ENCODE measurements at places on chromosomes 3 and 15.

DNA sequence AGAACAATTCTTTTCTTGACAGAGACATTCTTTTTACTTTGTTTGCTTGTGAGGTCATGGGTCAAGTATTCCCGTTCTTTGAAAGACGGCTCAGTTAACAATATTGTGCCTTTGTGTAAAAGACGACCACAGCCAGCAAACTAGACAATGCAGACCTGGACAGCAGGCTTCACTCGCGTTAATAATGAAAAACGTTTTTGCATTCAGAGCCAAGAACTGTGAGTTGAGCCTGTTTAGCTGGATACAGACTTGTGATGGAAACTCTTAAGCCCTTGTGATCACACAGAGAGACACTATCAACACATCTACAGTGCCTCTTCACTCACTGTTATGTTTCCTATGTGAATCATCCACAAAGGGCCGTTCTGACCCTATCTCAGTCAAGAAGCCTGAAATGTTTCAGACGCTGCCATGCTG lies 37.3 kb upstream of the CMTM7 start:
- no peak for DNase-seq

DNA sequence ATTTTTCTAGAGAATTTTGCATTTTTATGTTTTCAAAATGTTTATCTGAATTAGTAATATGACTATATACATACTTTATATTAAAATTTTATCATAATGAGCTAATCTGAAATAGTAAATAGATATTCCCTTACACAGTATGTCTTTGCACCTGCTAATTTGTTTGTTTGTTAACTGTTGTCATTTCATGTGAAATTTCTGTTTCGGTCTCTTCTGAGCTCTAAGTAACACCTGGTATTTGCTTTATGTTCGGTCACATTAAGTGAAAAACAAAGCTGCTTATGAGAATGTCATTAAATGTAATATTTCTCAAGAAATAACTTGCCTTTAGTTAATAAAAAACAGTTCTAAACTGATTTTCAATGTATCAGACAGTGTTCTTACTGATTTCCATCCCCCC lies 61.1 kb downstream of the FNDC3B start:
- DNase-seq: no peak

DNA sequence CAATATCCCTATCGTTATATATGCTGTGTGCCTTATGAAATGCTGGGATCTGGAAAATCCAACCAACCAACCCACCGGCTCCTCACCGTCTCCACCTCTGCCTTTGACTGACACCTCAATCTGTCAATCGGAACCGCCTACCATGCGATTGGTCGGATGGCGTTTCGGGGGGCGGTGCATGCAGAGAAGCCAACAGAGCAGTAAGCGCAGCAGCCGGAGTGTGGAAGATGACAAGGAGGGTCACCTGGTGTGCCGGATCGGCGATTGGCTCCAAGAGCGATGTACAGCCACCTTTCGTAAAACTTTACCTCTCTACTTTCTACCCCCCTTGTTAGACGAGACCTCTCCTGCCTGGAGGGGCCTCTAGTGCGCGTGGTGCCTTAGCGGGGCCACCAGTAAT lies 6.3 kb downstream of the CLK3 start:
- DNase-seq: no peak

DNA sequence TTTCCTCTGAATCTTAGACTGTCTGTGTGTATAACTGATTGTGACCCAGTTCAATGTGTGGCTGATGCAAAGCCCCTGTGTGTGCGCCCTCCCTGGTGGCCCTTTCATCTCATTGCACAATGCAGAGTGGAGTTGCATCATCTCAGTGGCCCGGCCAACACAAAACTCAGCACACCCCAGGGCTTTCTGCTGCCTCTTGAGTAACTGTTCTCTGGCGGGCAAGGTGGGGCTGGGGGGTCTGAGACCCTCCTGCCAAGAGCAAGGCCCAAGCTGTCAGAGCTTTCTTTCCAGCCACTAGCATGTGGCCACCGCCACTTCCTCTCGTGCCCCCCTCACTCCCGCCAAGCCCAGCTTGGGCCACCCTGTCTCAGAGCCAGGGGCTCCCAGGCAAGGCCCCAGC lies 80.7 kb upstream of the ALDH1L1 start:
- DNase-seq: no peak

DNA sequence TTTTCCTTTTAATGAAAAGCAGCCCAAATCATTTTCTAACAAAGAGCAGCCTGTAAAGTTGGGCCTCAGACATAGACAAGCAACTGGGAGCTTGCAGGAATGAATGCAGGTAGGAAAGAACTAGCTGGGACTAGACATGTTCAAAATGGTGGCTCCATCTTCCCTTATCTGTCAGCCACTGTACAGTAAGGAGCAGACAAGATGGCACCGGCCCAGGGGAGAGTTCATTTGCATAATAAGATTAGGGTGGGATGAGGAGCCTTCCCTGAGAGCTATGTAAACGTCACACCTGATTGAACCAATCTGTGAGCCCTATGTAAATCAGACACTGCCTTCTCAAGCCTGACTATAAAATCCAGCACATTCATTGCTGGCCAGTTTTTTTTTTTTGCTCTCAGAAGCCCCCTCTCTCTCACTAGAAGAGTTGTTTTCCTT lies 59.7 kb upstream of the GK5 start:
- no peak for DNase-seq

- no peak for DNase-seq
Observed at GRCh38 chr3:15750143-15750542, 47.6 kb downstream of the ANKRD28 start.

DNA sequence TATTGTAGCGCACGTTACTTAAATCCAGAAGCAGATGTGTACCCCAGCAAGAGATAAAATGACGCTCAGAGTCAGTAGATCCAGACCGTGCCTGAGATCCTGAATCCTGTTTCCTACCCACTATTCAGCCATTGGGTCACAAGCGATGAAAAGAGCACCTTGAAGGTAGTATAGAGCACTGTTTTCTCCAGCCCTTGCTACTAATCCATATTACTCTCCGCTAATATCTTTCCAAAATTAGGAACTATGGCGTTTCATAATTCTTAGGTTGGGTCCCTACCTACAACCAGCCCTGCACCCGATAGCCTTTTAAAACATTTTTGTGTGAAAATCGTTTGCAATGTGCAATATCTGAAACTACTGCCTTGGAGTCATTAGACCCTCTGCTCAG lies 596 bp downstream of the BTD start:
- no peak for DNase-seq

DNA sequence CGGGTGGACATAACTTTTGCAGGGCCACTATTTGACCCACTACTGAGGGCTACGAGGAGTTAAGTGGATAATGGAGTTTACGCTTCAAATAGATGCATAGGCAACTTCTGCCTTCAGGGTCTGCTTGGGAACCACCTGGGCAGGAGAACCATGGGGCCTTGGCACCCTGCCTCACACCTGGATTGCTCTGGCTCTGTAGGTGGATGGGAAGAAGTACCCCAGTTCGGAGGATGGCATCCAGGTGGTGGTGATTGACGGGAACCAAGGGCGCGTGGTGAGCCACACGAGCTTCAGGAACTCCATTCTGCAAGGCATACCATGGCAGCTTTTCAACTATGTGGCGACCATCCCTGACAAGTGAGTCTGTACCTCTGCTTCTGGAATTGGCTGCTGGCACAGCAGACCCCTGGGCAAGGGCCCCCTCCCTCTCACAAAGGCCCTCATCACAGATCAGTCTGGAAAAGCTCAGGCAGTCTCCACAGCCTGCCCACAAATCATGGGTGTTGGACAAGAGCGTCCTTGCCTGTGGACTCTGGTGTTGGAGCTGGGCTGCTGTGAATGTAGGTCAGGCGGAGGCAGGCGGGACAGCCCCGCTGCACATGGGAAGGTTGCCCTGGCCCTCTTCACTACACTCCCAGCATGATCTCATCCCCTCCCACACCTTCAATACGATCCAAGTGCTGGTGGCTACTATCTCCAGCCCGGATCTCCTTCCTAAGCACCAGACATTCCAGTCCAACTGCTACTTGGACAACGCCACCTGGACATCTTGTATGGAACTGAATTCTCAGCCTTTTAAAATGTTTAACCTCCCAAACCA lies 46.7 kb downstream of the MESD start:
- no peak for DNase-seq

DNA sequence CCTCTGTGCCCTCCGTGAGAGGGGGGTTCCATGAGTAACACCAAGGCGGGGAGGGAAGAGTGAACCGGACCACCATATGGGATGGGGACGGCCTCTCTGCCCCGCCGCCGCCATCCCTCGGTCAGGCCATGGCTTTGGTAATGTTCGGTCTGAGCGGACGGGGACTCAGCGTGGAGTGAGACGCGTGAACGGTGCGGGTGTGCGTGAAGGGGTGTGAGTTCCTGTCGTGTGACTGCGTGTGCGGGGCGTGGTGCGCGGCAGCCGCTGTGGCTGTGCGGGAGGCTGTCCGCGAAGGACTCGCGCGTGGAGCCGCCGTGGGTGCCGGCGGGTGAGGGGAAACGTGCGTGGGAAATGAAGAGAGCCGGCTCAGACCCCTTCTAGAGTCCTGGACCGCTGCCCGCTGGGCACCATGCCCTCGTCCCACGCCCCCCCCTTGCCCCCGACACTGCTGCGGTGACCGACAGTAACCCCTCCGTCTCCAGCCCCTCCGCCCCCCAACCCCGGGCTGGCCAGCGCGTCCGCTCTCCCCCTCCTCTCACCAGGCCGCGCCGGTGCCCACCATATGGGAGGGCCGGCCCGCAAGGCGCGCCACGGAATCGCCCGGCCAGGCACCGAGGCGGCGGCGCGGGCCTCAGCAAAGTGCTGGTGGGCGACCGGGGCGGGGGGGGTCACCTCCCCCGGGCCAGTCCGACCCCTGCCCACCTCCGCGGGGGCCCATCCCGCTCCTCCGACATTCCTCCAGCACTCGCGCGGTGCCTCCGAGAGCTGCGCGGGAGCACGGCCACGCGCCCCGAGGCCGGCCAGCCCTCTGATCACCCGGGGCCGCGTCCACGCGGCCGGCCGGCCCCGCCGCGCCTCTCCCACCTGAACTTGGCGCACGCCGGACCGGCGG lies 589 bp downstream of the KLF15 start:
- no peak for DNase-seq

GRCh38 chr3:40915346-40915865 lies 283.9 kb upstream of the CTNNB1 start:
- no peak for DNase-seq

GRCh38 chr3:7285505-7285904 lies 424.6 kb downstream of the GRM7 start:
- DNase-seq: no peak

DNA sequence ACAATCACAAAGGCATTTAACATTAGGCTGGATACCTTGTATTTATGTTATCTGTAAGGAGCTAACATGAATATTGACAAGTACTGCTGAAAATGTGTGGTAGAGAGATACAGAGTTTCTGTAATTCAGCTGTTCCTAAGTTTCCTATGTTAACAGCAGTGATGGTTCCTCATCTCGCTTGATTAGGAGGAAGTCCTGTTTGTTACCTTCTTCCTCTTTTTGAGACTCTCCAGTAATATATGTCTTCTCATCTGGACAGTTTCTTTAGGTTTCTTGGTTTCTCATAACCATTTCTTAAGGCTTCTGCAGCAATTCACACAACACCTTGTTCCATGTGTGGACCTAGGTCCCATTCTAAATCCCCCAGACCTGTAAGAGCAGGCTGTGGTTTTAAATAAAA lies 11.4 kb upstream of the PEX5L start:
- no peak for DNase-seq

GRCh38 chr15:33111041-33111451 lies 83.5 kb downstream of the FMN1 start:
- no peak for DNase-seq

GRCh38 chr3:24548278-24548677 lies 53.6 kb upstream of the THRB start:
- DNase-seq: no peak

DNA sequence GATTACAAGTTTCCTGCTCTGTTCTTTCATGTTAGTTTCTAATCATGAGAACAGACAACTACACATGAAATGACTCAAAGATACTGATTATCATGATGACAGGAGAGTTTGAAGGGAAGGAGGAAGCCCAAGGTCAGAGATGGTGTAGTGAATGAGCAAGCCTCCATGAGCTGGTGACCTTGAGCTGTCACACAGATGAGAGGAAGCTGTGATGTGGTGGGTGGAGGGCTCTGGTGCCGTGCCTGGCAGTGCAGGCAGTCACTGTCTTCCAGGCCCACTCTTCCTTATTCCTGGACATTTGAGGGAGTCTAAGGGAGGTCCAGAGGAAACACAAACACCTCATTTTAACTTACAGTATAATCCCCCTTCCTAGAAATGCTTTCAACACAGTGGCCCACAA lies 133.4 kb upstream of the ROPN1 start:
- no peak for DNase-seq

GRCh38 chr3:61053781-61054496 lies 197.3 kb downstream of the FHIT start:
- DNase-seq: no peak

DNA sequence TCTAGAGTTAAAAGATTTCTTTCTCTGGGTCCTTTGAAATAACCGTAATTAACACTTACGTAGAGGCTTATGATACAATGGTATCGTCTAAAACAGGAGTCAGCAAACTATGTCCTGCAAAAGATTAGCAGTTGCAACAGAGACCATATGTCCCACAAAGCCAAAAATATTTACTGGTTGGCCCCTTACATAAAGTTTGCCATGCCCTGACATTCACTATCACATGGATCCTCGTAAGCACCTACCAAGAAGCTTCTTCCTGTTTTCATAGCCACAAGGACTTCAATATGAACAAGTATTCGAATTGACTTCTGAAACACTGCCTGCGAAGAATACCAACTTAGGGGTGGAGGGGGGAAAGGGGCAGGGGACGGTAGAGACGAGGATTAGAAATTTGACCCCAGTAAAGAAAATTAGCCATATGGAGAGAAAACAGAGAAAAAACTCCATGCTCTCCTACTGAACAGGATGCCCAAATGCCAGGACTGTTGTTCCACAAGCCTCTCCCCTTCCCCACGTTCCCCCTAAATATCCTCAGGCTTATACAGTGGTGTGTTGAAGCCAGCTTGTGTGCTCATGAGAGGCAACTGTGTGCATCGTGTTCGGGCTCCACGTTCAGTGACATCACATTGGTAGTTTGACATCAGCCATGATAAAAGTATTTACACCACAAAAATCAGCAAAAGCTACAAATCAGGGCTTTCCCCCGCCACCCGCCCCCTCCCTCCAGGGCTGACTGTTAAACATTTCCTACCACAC lies 144.1 kb upstream of the HES1 start:
- no peak for DNase-seq

DNA sequence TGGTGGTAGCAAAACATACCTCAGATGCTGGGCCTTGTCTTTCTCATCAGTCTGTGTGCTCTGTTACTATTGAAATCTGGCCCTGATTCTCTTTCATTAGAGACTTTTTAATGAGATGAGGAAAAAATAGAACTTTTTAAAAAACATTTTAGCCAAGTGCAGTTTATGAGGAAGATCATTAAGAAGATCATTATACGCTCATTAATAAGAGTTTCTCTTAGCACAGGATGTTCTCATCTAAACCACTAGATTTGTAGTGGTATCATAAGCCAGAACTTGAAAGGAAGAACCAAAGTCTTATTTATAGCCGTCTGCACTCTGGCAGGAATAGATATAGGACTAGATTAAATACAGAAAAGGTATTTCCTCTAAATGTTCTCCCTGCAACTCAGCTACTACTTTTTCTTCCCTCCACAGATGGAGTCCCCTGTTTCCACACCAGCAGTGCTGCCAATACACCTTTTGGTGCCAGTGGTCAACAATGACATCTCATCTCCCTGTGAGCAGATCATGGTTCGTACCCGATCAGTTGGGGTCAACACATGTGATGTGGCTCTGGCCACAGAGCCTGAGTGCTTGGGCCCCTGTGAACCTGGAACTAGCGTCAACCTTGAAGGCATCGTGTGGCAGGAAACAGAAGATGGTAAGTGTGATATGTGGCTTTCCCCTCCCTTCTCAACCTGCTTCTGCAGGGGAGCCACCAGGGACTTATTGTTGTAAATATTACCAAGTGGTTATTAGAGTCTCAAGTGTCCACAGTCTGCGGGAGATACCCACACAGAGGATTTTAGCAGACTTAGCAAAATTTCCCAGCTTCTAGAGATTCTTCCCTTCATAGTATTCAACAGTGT lies 152.8 kb downstream of the RBPMS2 start:
- DNase-seq: peak; percentile 28

Measured in activated CD8-positive, alpha-beta memory T cell treated with anti-CD3 and anti-CD28 coated beads, Interleukin-2, amount 50 U/mL, for 4 hours (primary cell).